SHP77 treated with DMSO at 0.1 percent for 48 hours (cell line): ENCODE measurements at places on chromosomes 5 and 9.

GRCh38 chr9:124137009-124137943 lies 120.5 kb upstream of the NEK6 start:
- no peak for DNase-seq

GRCh38 chr9:96236854-96237550 lies 65.0 kb downstream of the HSD17B3 start:
- no peak for DNase-seq

- DNase-seq, result peak; percentile 60
Observed at GRCh38 chr5:43305948-43306565, 7.2 kb downstream of the HMGCS1 start.

DNA sequence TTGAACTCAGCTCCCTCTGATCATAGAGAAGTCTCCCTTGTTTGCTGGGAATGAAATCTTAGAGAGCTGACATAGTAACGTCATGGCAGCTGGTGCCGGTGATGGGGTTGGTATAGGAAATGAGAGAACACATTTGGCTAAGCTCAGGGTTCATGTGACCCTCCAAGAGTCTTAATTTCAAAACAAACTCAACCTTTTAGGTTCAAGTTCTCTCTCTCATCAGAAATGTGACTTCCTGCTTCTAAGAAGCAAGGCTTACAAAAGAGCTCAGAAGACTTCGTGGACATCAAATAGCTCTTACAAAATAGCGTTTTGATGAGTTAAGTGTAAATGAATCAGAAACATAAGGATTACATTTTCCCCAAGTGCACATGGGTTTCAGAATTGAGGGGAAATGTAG lies 97.3 kb downstream of the PAPPA start:
- no peak for DNase-seq

GRCh38 chr9:38715684-38716083 lies 4.2 kb downstream of the FAM240B start:
- DNase-seq, result no peak

- no peak for DNase-seq
Observed at GRCh38 chr9:92669527-92669889, 423 bp downstream of the IPPK start.

- DNase-seq, result no peak
Observed at GRCh38 chr5:76735762-76736545, 20.0 kb downstream of the F2R start.

GRCh38 chr5:109759306-109759705 lies 69.6 kb downstream of the MAN2A1 start:
- DNase-seq, result no peak

DNA sequence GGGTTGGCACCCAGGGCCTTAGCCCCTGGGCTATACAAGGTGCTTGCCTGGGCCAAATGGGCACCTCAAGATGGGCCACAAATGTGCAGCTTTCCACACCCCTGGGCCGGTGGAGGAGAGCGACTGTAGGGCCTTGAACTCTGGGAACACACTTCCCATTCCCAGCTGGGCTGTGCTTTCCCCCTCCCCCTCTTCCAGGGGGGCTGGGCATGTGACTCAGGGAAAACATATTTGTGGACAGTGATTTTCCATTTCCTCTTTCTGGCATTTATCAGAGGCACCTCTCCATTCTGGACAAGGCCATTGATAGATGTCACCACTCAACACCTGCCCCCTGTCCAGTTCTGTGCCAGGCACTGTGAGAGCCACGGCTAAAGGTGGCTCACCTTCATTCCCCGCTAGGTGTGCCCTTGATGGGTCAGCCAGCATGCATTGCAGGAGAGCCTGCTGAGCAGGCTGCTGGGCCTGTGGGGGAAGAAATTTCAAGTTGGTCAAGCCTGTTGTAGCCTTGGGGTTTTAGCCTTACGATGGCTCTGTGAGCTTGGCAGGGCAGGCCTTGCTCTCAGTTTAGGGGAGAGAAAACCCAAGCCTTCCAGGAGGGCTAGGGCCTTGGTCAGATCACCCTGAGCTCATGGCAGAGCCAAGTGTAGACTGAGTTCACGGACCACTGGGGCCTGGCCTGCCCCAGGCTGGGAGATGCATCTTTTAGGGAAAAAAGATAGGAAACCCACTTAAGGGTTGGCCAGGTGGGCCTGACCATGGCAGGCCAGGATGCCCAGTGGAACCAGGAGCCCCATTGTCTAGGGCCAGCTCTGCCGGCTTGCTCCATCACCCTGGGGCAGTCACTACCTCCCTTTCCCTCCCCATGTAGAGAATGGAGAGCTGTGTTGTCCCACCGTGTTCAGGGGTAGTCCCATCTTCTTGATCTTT lies 113.9 kb downstream of the DAB2IP start:
- no peak for DNase-seq

- DNase-seq, result no peak
Observed at GRCh38 chr9:3868012-3868411, 342.2 kb upstream of the RFX3 start.

DNA sequence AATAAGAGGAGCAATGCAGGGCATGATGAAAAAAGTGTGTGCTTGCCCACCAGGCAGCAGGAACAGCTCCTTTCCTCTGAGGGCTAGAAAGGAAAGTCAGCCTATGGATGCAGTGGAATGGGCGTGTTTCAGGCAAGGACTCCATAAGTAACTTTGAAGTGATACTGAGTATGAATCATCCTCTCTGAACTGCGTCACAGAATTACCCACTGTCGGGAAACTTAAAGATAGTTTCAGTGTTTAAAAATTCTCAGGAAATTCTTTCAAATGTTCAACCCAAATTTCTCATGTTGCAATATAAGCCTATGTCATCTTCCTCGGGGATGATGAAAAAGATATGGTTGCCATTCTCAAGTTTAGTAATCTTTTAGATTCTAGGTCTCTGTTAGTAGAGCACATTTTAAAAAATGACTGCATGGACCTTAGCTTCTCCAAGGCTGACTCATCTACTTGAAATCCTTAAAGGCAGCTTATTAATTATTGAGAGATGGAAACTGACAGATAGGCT lies 27.7 kb downstream of the PTCD2 start:
- DNase-seq, result no peak

GRCh38 chr9:98428454-98428853 lies 173.0 kb upstream of the TBC1D2 start:
- DNase-seq, result no peak

GRCh38 chr9:99234618-99235017 lies 12.5 kb downstream of the SEC61B start:
- DNase-seq, result no peak

DNA sequence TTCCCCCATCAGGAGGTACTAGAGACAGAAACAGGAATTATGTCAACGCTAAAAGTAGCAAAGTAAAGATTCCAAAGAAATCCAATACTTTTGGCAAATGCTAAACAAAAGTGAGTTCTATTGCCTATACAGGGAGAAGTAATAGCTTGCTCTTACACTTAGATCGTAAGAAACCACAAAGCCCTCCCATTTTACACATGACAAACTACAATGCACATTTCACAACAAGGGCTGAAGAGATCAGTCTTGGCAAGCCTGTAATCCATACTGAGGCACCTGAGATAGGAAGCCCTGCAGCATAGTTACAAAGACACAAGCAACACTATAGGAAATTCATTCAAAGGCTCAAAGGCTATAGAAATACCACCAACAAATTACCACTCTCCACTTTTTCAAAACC lies 7.7 kb downstream of the HNRNPK start:
- no peak for DNase-seq

- DNase-seq, result no peak
Observed at GRCh38 chr5:109027983-109028607, 280.4 kb downstream of the FER start.

- peak; percentile 66 for DNase-seq
Observed at GRCh38 chr5:28779161-28779754, 1740.9 kb upstream of the CDH9 start.

DNA sequence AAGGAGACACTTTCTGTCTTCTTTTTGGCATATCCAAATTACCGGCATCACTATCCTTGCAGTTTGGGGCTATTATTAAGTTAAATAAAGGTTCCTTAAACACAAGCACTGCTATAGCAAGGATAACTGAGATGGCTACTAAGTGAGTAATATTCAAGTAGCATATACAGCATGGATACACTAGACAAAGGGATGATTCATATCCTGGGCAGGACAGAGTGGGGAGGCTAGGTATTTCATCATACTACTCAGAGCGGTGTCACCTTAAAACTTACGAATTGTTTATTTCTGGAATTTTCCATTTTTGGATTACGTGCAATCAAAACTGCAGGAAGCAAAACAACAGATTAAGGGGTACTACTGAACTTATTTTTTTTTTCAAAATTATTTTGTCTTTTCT lies 54.1 kb downstream of the FER start:
- no peak for DNase-seq

GRCh38 chr5:90897618-90898017 lies 339.0 kb downstream of the ADGRV1 start:
- no peak for DNase-seq

DNA sequence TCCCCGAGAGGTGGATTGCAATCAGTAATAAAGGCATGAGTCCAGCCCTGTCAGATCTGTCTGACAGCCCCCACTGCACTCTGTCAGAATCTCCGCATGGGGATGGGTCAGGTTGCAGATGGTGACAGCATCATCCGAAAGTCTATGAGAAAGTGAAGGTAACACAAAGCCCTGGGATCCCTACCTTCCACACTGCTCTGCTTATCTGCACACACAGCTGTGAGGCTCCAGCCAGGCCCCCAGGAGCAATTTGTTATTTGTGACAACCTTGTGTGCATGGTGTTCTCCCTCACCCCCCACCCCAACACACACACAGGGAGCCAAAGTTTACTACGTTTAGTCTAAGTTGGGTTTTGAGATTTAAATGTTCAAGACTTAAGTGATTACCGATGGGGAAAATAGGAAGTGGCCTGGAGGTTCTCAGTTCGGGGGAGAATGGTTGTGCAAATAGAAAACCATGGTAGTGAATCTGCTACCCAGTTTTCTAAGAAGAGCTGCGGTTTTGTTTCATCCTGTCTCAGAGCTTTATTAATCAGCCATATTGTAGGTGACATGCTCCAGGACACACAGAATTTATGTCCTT lies 92.7 kb downstream of the SV2C start:
- DNase-seq, result no peak

GRCh38 chr5:39225405-39226099 lies 6.2 kb upstream of the FYB1 start:
- DNase-seq, result no peak
